Nephron progenitor cell (in vitro differentiated cells): ENCODE measurements at places on chromosomes 5 and 9.
A peak's percentile ranks its signal among the peaks of the same experiment; 100 is the strongest.

GRCh38 chr5:139758510-139759075, 37.0 kb upstream of the PSD2 start:
- H3K27me3 ChIP-seq = peaks cover 11% of the 10 kb centered on the region
- peak overlapping the region; percentile 92 for H3K27ac ChIP-seq
- peaks cover 89% of the 10 kb centered on the region for H3K4me1 ChIP-seq
- H3K4me3 ChIP-seq = peak overlapping the region; percentile 38
- no peak for DNase-seq
- no peaks in the 10 kb centered on the region for H3K36me3 ChIP-seq

DNA sequence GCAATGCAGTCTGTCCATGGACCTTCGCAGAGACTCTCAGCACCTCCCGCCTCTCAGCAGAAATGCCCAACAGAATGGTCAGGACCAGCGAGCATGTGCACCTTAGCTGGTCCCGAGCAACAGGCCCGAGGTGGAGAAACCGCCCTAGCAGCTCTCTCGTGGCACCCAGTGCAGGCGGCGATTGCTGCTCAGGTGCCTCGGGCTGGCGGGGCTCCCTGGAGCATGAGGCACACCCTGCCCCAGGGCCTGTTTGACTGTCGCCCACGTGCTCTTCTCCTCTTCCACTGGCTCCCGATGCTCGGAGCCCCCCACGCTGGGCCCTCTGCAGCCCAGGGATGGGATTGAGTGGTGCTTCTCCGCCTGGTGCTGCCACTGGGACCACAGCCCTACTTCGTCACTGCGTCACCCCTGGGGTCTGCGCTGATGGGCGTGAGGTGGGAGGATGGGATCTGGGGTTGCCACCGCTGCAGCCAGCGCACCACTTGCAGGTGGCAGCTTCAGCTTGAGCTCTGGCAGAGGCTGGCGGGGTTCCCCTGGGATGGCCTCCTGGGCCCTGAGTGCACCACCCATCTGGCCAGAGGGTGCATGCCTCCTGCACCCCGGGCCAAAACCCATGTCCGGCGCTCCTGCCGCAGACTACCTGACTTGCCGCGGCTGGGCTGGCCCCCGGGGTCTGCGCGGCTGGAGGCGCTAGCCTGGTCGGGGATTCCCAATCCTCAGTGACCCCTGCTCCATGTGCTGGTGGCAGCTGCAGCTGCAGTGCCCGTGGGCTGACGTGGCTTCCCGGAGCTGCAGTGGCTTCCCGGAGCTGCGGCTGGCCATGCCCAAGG, 244.2 kb downstream of the FOXD4L6 start:
- H3K27ac ChIP-seq = no peak overlapping the region
- no peaks in the 10 kb centered on the region for H3K4me1 ChIP-seq
- H3K27me3 ChIP-seq = no peaks in the 10 kb centered on the region
- no peak overlapping the region for H3K4me3 ChIP-seq
- H3K36me3 ChIP-seq = peaks cover 17% of the 10 kb centered on the region

GRCh38 chr9:137306850-137307254, 4.8 kb upstream of the NRARP start:
- no peaks in the 10 kb centered on the region for H3K27me3 ChIP-seq
- no peak overlapping the region for H3K27ac ChIP-seq
- no peaks in the 10 kb centered on the region for H3K36me3 ChIP-seq
- no peak for DNase-seq

DNA sequence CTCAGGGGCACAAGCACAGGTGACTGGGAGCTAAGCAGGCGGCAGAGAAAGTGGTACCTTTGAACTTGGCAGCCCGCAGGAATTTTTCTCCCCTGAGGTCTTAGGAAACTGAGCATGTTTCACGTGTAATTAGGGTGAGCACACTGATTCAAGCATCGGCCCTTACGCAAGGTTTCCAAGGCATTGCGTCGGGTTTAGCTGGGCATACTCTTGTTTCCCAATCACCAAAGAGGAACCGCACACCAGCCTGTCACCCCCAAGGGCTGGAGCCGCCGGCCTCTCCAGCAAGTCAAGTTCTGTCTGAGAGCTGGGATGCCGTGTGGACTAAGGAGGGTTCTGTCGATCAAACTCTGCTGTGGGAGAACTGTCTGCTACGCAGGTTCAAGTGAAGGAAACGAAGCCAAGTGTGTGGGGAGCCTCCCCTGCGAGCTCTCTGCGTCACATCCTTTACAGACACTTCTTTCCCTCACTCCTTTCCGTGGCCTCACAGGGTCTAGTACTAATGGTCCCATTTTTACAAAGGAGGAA, 53.0 kb downstream of the ERGIC1 start:
- no peak overlapping the region for H3K4me3 ChIP-seq
- H3K36me3 ChIP-seq = peaks cover 45% of the 10 kb centered on the region
- H3K27me3 ChIP-seq = no peaks in the 10 kb centered on the region
- peaks cover 35% of the 10 kb centered on the region for H3K4me1 ChIP-seq
- no peak for DNase-seq
- H3K27ac ChIP-seq = peak overlapping the region; percentile 47

DNA sequence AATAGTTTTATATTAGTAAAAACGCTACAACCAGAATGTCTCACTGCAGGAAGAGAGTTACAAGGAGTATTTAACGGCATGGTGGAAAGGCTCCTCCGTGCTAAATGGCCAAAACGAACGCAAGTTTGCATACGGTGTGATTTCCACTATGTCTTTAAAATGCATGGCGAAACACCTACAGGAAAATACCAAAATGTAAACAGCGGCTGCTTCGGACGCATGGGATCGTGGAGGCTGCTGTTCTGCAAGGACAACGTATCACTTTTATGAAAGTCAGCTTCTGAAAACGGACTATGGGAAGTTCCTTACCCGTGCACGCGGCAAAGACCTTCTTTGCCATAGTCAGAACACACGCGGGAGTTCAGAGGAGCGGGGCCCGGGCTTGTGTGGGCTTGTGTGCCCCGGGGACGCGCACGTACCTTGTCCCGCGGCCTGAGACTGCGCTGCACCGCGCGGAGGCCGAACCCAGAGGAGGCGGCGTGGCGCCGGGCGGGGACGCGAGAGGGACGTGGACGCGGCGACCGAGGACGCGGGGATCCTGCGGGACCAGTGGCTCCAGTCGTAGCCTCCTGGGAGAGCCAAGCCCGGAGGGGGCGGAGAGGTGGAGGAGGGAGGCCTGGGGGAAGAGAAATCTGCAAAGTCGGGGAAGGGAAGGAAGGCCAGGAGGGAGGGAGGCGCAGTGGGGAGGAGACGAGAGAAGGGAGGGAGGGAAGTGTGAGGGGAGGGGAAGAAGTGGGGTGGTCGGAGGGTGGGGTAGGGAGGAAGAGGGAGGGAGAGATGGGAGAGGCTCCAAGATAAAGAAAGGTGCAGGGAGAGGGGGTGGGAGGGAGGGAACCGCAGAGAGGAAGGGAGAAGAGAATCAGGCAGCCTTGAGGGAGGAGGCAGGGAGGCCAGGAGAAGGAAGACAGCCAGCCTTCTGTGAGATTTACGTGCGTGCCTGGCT, at the start of gene CMBL:
Gene CMBL (minus strand): TSS at position 697 of the 943 bp plus-strand sequence. CDS start 17,140 bp downstream, outside the sequence.
- H3K27ac ChIP-seq = no peak within 1 kb of the TSS
- H3K4me1 ChIP-seq = peaks cover 39% of the 10 kb centered on the region
- H3K4me3 ChIP-seq = peak within 1 kb of the TSS; percentile 87
- DNase-seq = peak; percentile 67
- peaks cover 13% of the 10 kb centered on the region for H3K27me3 ChIP-seq
- H3K36me3 ChIP-seq = peaks cover 28% of the 10 kb centered on the region

DNA sequence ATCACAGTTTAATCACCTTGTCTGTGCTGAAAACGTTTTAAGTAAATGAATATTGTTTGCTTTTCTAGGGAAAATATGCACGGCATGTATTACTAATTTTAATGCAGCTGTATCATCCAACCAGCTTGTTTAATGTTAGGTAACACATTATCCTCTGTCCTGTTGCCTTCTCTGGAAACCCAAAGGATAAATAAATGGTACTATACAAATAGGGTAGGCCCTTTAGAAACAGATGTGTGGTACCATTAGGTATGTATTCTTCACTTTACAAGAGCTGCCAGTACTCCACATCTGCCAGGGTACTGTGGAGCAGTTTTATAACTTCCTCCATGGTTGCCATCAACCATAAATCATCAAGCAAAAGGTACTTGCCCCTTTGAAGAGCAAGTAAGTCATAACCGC, 42.9 kb downstream of the FAF2 start:
- H3K27ac ChIP-seq = no peak overlapping the region
- no peaks in the 10 kb centered on the region for H3K27me3 ChIP-seq
- peaks cover 82% of the 10 kb centered on the region for H3K36me3 ChIP-seq

DNA sequence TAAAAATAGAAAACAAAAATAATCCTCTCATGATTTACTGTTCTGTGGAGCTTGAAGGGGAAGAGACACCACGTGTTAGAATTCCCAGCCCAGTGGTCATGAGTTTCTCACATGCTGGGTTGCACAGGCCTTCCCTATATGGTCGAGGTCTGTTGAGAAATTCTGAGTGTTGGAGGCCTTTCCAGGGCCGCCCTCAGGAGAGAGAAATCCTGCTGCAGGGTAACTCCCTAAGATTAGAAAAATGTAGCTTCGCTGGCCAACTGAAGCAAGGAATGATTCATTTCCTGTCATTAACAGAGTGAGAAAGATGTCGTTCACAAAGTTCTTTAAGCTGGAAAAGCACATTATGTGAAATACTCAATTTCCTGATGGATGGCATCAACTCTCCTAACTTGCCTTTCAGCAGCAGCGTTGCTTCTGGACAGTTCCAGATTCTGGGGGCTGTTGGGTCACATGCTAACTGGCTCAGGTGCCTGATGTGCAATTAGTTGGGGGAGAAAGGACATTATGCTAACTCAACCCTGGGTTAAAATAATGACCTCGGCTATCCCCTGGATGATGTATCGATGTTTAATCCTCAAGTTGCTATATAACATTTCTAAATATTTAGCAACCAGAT, 104.8 kb upstream of the CD180 start:
- H3K4me1 ChIP-seq = peaks cover 38% of the 10 kb centered on the region
- no peak for DNase-seq
- no peaks in the 10 kb centered on the region for H3K36me3 ChIP-seq
- H3K4me3 ChIP-seq = no peak overlapping the region

DNA sequence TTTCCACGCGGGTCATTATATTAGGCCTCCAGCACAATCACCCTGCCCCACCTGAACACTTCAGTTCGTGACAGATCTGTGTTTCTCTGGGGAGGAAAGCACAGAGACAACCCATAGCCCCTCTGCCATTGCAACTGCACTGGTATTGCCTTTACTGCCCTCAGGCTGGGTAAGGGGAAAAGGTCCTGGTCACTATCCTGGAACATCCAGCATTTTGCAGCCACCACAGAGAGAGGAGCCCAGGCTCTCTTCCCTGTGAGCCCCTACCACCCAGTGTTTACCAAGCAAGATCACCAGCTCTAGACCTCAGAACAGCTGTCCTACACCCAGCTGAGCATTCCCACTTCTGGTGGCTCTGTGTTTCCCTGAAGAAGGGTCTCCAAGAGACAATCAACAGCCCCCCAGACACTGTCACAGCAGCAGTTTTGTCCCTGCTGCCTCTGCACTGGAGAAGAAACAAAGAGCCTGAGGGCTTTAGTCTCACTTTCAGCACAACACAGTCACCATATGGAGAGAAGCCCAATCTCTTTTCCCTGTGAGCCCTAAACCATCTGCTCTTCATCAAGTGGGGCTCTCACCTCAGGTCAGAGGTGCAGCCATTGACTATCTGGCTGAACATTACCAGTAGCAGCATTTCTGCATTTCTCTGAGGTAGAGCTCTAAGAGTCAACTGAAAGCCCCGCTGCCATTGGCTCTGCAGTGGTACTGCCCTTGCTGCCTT, 655.2 kb upstream of the FAM174A start:
- no peak for DNase-seq
- no peak overlapping the region for H3K4me3 ChIP-seq
- H3K27me3 ChIP-seq = peaks cover 3% of the 10 kb centered on the region
- H3K36me3 ChIP-seq = no peaks in the 10 kb centered on the region
- peak overlapping the region; percentile 77 for H3K27ac ChIP-seq
- H3K4me1 ChIP-seq = no peaks in the 10 kb centered on the region

- no peaks in the 10 kb centered on the region for H3K27me3 ChIP-seq
- peaks cover 65% of the 10 kb centered on the region for H3K4me1 ChIP-seq
- no peak for DNase-seq
- H3K36me3 ChIP-seq = no peaks in the 10 kb centered on the region
These were observed 11.5 kb upstream of the C5orf58 start for GRCh38 chr5:170221327-170221741.

DNA sequence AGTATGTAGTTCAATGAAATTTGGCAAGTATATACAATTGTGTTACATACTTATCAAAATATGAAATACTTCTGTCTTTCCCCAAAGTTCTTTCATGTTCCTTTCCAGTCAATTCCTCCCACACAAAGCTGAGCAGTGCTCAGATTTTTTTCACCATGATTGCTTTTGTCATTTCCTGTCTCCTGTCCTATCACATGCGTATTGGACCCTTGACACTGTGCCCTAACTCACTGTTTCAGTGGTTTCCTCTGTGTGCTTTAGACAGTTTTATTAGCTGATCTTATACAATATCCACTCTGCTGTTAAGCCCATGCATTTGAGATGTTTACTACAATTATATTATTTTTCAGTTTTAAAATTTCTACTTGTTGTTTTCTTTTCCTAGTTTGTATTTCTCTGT, 463.6 kb upstream of the MEF2C start:
- no peaks in the 10 kb centered on the region for H3K27me3 ChIP-seq
- no peaks in the 10 kb centered on the region for H3K36me3 ChIP-seq
- DNase-seq = no peak
- H3K4me3 ChIP-seq = no peak overlapping the region
- no peak overlapping the region for H3K27ac ChIP-seq
- H3K4me1 ChIP-seq = no peaks in the 10 kb centered on the region

DNA sequence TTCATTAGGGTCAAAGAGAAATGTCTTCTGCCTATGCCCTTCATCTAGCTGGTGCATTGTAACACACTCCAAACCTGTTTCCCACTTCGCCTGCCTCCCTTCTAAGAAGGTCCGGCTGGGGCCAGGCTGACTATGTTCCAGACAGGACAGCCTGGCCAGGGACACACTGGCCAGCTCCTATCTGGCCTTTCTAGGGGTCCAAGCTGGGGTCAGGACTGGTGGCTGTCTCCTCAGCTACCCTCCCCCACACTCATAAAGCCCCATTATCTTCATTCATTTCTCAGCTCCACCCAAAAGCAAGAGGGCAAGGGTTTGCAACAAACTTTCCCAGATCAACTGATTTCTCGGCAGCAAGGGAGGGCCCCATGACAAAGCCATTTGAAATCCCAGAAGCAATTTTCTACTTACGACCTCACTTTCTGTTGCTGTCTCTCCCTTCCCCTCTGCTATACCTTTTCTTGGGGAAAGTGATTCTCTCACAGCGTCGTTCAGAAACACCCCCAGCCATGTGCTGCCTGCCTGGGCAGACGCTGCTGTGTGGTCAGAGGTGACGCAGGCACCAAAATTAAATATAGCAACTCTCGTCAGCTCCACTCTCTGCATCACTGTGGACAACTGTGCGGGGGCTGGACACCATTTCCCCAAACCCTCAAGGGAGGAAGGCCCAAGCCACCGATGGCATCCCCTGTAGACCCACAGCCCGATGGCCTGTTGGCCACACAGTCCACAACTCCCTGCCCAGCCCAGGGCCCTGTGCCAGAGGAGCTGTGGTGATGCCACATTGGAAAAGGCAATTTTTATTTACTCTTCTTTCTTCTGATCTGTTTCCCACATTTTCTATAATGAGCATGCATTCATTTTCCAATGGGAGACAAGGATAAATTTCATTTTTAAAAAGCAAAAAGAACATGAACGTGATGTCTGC, 6.1 kb downstream of the IL13 start:
- DNase-seq = no peak
- peaks cover 47% of the 10 kb centered on the region for H3K4me1 ChIP-seq
- no peaks in the 10 kb centered on the region for H3K36me3 ChIP-seq
- H3K27me3 ChIP-seq = peaks cover 22% of the 10 kb centered on the region

- H3K4me1 ChIP-seq = peaks cover 57% of the 10 kb centered on the region
- no peak for DNase-seq
- H3K4me3 ChIP-seq = no peak overlapping the region
- no peak overlapping the region for H3K27ac ChIP-seq
These were observed 84.8 kb downstream of the ADAMTS2 start for GRCh38 chr5:179260324-179261070.
